CD4-positive, alpha-beta memory T cell (primary cell): ENCODE measurements at places on chromosomes 6 and 20. TPM values are rescaled to one million over a fixed set of nuclear protein-coding genes. Genes with fewer than 3 reads are reported as not detected.

The TRIM40 gene
- not detected for total RNA-seq

The LINC00237 gene
- not detected for total RNA-seq

The EMILIN3 gene
- not detected for total RNA-seq

The GGTLC1 gene
- not detected for total RNA-seq

The FERMT1 gene
- total RNA-seq, result not detected

DNA sequence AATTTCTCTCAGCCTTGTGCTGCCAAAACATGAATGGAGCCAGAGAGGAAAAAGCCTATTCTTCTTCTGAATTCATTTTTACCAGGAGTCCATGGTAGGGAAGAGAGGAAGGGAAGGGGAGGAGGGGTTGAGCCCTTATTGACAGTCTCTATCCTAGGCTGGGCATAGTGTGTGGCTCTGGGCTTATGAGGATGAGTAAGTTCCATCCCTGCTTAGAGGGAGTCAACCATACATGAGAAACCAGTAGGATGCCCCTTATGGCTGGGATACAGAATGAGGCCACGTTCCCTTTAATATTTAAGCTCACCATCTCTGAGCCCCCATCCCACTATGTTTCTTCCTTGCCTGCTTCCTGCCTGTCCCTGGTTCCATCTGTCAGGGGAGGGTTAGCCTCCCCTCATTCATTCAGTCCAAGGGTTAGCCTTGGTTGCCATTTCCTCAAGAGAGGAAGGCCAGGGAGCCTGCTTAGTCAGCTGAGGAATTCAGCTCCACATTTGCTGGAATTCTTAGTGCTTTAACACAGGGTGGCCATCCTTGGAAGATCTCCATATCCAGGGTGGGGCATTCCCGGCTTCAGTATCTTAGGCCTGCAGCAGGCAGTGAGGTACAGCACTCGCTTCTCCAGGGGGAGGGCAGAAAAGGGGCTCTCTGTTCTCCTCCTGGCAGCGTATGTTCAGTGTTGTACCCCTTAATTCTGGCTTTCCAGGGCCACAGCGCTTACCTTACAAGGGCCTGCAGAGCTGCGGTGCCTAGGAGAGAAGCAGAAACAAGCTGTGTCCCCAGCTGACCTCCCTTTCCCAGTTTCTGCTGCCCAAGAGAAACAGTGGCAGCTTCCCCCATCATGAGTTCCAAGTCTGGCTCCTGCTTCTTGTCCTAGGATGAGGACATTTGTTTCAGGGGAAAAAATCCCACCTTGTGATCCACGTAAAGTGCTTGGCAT, 12.5 kb downstream of the SIRT5 start:
- no peak for DNase-seq

- DNase-seq, result no peak
Measured at GRCh38 chr6:158439255-158439654, 120.6 kb upstream of the TMEM181 start.

DNA sequence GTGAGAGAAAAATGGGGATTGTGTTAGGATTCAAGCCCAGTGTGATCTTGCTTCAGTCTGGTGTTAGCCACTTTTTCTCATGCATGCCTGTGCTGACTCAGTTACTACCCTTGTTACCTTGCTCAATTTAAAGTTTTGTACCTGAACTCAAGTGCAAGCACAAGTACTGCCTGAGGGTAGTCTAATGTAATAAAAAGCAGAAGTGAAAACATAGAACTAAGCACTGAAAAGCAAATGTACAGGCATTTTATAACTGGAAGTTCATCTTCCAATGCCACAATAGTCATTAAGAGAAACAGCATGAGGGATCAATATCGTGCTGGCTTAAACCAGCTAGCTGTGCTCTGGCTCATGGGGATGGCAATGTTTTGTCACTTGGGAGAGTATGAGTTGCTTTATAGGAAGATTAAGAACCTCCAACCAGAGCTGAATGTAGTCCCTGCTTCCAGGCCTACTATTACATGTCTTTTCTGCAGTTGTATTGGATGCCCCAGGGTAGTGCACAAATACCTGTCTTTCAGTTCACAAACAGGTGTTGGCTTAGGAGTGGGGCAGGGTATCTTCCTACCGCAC, 48.7 kb downstream of the SLC35F1 start:
- DNase-seq, result no peak

DNA sequence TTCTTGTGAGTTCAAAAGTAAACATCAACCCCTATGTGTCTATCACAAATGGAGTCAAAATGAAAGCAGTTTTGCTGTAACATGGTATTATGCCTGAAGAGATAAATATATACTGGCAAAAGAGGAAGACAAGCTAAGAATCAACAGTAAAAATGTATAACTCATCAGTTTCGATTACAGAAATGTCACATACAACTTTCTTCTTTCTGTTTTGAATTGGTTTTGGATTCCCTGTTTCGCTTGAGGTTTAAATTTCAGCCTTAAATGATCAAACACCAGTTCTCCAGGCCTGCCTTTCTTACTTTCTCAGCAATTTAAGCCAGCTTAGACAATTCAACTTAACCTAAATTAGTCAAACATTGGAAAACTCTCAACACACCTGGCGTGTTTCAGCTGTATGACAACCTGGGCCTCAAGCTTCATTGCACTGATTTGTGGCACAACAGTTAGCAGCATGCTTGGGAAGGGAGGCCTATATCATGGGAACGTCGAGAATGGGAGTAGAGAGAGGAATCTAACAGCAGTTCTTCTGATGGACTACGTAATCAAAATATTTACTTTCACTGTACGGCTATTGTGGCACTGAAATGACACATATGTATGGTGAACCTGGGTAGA, 51.9 kb upstream of the MARCKS start:
- DNase-seq, result no peak

DNA sequence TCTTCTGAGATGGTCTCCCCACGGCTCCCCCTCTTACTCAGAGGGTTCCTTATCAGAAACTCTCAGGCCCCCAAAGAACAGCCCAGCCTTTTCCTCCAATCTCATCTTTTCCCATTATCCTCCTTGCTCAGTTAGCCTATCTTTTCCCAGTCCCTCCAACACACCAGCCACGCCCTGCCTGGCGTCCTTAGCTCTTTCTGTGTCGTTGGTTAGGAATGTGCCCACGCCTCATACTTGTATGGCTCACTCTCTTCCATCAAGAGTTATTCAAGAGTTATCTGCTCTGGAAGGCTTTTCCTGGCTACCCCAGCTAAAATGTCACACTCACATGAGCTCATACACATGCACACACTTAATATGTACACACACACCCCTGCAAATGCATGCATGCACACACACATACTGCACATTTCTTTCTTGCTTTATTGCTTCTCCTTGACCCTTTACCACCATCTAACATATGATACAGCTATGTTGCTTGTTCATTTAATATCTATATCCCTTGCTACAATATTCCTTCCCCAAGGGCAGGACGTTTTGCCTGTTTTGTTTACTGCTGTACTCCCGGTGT, 37.6 kb downstream of the SLC2A10 start:
- no peak for DNase-seq

- DNase-seq, result no peak
Measured at GRCh38 chr6:28635547-28636158, 110.0 kb downstream of the GPX5 start.

GRCh38 chr20:25460566-25461280, 53.2 kb downstream of the GINS1 start:
- DNase-seq, result no peak

DNA sequence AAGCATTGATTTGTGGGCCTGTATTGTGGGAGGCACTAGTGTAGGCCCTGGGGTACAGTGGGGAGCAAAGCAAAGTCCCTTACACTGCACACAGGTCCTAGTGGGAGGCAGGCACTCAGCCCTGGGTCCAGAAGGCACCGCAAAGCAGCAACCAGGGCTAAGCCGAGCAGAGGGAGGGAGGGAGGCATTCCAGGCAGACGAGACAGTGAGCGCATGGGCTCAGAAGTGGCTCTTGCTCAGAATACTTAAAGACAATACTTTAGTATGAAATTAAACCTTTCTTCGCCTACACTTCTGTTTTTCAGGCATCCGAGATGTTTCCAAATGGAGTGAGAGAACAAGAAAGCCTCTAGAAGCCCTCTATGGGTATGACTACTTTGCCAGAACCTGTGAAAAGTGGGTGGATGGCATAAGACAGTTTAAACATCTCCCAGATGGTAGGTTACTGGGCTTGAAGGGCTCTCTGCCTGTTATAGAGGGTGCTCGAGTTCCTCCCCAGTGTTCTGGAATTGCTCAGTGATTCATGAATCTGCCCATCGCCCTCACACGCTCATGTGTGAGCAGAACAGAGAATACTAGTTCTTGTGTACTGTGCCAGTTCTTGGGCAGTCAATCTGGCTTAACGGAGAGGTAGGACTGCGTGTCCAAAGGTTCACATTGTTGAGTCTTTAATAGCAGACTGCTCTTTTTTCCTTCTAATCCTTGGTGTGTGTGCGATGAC, 18.7 kb downstream of the BPHL start:
- DNase-seq, result no peak

GRCh38 chr6:121354764-121355163, 20.5 kb upstream of the TBC1D32 start:
- DNase-seq, result no peak

DNA sequence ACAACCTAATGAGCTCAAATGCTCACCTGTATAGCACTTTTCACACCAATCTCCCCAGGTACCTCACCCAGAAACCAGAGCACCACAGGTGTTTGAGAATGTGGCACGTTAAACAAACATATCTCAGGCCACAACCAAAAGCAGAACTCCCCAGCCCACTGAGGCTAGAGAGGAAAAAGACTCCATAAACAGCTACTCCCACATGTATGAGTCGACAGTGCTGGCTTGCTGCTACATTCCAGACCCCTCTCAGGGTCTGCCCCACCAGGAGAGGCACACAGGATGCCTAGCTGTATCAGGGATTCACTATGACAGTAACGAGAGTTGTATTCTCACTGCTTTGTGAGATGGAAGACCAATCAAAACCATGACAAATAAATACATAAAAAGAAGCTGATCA, 242.6 kb upstream of the ARID1B start:
- DNase-seq, result no peak

DNA sequence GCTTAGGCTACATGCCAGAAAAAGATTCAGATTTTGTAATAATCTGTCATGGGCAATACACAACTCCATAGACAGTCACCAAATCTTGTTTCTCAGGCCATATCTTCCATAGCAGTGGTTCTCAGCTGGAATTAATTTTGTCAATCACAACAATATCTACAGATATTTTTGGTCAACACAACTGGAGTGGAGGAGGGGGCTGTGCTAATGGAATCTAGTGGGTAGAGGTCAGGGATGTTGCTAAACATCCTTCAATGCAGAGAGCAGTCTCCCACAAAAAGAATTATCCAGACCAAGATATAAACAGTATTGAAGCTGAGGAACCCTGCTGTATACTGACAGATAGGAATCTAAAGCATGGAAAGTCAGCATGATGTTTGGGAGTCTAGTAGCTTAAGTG, 174.6 kb downstream of the UBE3D start:
- no peak for DNase-seq

GRCh38 chr6:62150048-62150663, 135.9 kb downstream of the KHDRBS2 start:
- DNase-seq, result no peak

- no peak for DNase-seq
Measured at GRCh38 chr6:15087186-15087589, 158.7 kb upstream of the JARID2 start.

- no peak for DNase-seq
Measured at GRCh38 chr6:47698342-47698787, at the start of gene ADGRF4. Gene ADGRF4, plus strand, starts transcription at chr6:47698580. Its CDS starts 8,666 bp downstream, at chr6:47707246.

GRCh38 chr20:32581839-32582658, 3.1 kb downstream of the NOL4L start:
- no peak for DNase-seq

GRCh38 chr6:113127786-113128419, 729.2 kb upstream of the MARCKS start:
- no peak for DNase-seq

DNA sequence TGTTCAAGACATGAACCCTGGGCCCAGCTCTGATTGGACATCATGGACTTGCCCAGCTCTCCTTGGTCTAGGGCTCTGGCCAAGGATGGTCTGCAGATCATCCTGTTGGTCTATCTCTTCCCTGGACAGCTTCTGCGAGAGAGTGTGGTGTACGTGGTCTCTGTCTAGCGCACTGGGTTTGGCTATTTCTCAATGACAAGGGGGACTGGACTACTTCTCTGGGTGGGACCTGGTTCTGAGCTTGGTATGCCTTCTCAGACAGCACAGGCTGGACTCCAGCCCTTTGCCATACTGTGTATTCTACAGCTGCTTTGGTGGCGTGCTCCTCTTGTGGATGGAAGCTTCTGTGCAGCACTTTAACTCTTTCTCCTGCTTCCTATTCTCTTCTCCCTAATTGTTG, 8.5 kb upstream of the RAET1E start:
- DNase-seq, result no peak

- no peak for DNase-seq
Measured at GRCh38 chr20:8971669-8972316, 97.1 kb upstream of the PLCB4 start.

- DNase-seq, result peak; percentile 26
Measured at GRCh38 chr20:37202267-37202943, 23.1 kb upstream of the MROH8 start.

GRCh38 chr6:148509800-148510581, 167.4 kb downstream of the SASH1 start:
- no peak for DNase-seq

GRCh38 chr20:22684763-22685443, 100.5 kb upstream of the FOXA2 start:
- no peak for DNase-seq

DNA sequence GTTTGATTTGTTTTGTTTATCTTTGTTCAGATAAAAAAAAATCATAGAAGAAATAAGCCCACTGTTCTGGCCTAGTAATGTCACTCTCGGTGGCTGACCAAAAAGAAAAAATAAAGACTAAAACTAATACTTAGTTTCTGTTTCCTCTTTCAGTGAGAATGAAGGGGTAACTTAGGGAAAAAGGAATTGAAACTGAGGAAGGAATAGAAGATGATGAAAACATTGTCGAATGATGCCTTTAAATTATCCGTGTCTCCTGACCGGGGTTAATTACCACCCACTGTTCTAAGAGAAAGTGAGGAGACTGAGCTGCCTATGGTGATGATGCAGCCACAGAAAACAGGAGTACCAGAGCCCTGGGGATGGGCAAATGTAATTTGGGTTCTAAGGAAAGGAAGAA, 73.1 kb downstream of the PTCHD4 start:
- no peak for DNase-seq

GRCh38 chr6:25844518-25844917, 12.7 kb upstream of the SLC17A1 start:
- no peak for DNase-seq

GRCh38 chr6:145656128-145656527, 79.2 kb downstream of the EPM2A start:
- no peak for DNase-seq

- DNase-seq, result peak; percentile 64
Measured at GRCh38 chr6:116561377-116562018, 7.9 kb downstream of the CALHM4 start.

GRCh38 chr6:168031411-168031971, 34.0 kb downstream of the KIF25 start:
- no peak for DNase-seq

GRCh38 chr20:47674686-47675085, 110.6 kb downstream of the SULF2 start:
- DNase-seq, result no peak

- DNase-seq, result no peak
Measured at GRCh38 chr20:47664744-47665143, 120.5 kb downstream of the SULF2 start.

GRCh38 chr6:92125681-92126080, 1293.7 kb downstream of the EPHA7 start:
- DNase-seq, result no peak

- DNase-seq, result no peak
Measured at GRCh38 chr6:141790921-141791320, 341.8 kb upstream of the GJE1 start.
